ENCODE measurements at places on chromosomes 3 and 15.

DNA sequence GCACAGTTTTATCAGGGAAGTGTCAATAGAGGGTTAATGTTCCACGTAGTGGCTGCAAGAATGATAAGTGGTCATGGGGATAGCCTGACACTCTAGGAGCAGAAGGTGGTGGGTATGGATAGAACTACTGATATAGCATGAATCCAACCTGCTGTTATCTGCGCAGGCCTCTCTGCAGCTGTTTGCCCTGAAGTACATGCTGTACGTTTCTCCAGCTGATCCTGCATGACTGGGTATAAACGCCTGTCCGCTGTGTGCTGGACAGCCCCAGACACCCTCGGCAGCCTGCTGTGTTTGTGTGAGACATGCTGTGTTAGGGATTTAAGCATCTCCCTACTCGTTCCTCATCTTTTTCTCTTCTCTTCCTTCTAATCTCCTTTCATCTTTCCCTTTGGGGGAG is 87.1 kb downstream of the LPP start:
- H3K4me3 ChIP-seq: no peak overlapping the region
- no peaks in the 10 kb centered on the region for H3K27me3 ChIP-seq
- no peak for DNase-seq
- peaks cover 19% of the 10 kb centered on the region for H3K36me3 ChIP-seq
- peaks cover 52% of the 10 kb centered on the region for H3K4me1 ChIP-seq

DNA sequence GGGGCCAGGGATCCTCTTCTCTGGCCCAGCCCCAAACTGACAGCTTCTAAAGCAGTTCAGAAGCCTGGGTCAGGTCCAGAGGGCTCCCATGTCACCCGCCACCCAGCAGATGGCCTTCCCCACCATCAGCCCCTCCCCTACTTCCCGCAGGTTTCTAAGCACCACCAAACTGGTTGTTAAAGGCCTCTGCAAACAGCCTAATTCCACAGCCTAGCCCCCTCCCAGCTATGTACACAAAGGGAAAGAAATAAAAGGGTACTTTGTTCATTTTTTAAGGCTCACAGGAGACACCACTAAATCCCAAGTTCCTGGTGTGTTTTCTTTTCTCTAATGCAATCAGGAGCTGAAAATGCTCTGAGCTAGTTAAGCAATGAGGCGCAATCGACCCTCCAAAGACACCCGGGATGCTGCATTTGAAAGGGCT is 30.6 kb downstream of the PLCH1 start:
- H3K27me3 ChIP-seq: no peaks in the 10 kb centered on the region
- no peak overlapping the region for H3K27ac ChIP-seq
- H3K4me3 ChIP-seq: no peak overlapping the region
- H3K4me1 ChIP-seq: no peaks in the 10 kb centered on the region

- H3K36me3 ChIP-seq: no peaks in the 10 kb centered on the region
- peaks cover 10% of the 10 kb centered on the region for H3K27me3 ChIP-seq
- no peaks in the 10 kb centered on the region for H3K4me1 ChIP-seq
- no peak overlapping the region for H3K4me3 ChIP-seq
These were observed 102.0 kb upstream of the MYRIP start for GRCh38 chr3:39707314-39707909.

DNA sequence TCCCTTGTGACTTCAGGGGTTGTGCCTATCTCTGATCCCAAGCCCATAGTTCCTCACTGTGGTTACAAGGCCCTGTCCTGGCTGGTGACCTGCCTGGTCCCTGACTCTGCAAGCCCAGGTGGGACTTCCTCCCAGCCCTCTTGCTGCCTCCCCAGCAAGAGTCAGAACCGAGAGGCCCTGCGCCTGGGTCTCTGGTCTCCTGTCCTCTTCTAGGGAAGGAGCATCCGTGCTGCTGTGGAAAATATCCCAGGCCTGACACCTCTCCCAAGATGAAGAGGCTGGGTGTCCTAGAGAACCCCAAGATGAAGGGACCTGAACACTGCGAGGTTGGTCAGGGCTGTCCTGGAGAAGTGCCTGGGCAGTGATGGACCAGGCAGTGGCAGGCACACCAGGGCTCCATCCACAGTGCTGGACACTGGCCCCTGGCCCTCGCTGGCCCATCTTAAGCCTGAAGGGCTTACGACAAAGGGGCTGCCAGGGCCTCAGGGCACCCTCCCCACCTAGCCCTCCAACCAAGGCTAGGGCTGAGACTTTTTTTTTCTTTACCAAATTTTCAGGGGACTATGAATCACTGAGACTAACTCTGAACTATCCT is 32.7 kb downstream of the PTH1R start:
- peaks cover 22% of the 10 kb centered on the region for H3K4me1 ChIP-seq
- H3K4me3 ChIP-seq: no peak overlapping the region
- no peak for DNase-seq
- H3K27me3 ChIP-seq: no peaks in the 10 kb centered on the region

DNA sequence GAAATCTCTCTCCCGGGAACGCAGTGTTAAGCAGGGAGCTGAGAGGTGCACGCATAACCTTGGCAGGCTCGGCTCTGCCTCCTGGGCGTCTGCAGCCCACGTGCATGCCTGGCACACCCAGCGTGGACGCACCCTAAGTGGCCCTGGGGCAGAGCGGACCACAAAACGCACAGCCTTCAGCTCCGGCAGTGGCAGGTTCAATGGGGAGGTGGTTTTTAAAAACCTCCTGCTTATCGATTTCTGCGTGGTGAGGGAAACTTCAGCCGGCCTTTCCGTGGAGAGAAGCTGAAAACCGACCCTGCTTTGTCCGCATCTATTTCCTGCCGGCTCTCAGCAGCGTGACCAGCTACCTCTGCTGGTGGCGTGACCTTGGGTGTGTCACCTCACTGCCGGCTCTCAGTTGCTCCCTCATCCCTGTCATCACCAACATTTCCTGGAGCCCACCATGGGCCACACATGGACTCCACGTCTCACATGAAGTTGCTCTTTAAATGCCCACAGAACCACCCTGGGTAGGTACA is 134.8 kb upstream of the MEF2A start:
- H3K4me3 ChIP-seq: no peak overlapping the region
- DNase-seq: no peak
- H3K27ac ChIP-seq: no peak overlapping the region
- H3K4me1 ChIP-seq: peaks cover 48% of the 10 kb centered on the region
- no peaks in the 10 kb centered on the region for H3K36me3 ChIP-seq

DNA sequence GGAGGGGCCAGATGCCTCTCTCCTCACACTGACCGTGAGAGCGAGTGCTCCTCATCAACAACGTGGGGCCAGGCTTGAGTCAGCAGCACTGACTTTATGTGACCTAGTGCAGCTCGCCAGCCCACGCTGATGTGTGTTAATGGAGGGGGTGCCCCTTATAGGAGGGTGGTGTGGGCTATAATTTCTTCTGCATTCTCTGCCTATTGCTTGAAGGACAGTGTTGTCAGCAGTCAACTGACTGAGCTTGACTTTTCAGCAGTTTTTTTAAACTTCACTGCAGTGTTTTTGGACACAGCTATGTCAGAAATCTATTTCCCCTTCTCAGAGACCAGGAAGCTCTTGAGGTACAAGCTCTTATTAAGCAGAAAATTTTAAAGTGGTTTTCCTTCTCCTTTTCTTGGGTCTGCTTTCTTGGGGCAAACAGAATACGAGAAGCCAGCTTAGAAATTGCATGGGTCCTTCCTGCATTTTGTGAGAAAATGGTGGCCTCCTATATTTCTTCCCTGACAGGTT is 304.8 kb upstream of the CTDSPL start:
- H3K4me3 ChIP-seq: no peak overlapping the region
- peaks cover 3% of the 10 kb centered on the region for H3K27me3 ChIP-seq
- no peak overlapping the region for H3K27ac ChIP-seq
- H3K36me3 ChIP-seq: no peaks in the 10 kb centered on the region
- no peak for DNase-seq

DNA sequence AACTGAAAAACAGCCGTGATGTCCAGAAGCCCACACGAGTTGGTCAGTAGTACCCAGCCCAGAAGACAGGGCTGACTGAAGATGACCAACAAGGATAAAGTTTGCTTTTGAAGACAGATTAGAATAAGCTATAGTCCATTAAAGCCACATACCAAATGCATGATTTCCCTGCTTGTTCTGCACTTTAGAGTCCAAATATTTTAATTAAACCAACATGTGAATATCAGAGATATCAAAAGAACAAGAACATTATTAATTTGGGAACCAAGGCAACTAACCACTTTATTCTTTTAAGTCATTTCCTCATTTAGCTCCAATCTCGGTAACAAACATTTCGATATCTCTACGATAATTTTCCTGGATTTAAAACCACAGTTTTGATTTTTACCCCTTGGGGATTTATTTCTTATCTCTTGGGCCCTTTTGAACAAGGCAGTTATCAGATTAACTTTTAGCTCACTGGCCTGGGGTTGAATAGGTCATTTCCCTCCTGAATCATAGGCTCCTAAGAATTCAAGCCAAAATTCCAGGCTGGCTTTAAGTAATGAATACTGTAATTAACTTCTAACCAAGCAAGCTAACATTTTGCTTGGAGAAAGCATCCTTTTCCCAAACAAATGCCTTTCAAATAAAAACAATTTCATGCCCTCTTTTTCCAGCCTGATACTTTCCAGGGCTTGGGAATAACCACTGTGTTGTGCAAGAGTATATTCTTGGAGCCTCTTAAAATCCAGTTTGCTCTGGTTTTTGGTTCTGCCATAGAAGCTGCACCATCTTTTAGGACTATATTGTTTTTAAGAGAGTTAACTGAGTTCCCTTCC is 102.9 kb upstream of the NR2E3 start:
- no peaks in the 10 kb centered on the region for H3K36me3 ChIP-seq
- H3K27ac ChIP-seq: no peak overlapping the region
- no peak overlapping the region for H3K4me3 ChIP-seq

DNA sequence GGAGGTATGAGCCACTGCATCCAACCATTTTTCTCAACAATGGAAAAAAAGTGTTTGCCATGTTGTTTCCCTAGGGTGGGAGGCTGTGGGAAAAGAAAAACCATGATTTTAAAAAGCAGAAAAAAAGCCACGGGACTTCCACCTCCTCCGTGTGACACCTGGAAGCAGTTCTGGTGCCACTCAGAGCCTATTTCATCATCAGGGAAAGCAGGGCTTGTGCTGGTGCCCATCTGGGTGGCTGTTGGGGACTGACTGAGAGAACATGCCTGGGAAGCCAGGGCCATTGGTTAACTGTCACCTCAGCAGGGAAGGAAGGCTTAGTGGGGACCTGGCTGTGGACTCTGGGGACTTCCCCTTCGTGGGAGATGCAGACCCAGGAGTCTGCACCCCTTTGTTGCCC is 7.3 kb downstream of the RNU5B-1 start:
- no peaks in the 10 kb centered on the region for H3K36me3 ChIP-seq
- DNase-seq: no peak
- H3K4me3 ChIP-seq: no peak overlapping the region
- peaks cover 7% of the 10 kb centered on the region for H3K27me3 ChIP-seq
- H3K27ac ChIP-seq: no peak overlapping the region
- H3K4me1 ChIP-seq: peaks cover under 1% of the 10 kb centered on the region

DNA sequence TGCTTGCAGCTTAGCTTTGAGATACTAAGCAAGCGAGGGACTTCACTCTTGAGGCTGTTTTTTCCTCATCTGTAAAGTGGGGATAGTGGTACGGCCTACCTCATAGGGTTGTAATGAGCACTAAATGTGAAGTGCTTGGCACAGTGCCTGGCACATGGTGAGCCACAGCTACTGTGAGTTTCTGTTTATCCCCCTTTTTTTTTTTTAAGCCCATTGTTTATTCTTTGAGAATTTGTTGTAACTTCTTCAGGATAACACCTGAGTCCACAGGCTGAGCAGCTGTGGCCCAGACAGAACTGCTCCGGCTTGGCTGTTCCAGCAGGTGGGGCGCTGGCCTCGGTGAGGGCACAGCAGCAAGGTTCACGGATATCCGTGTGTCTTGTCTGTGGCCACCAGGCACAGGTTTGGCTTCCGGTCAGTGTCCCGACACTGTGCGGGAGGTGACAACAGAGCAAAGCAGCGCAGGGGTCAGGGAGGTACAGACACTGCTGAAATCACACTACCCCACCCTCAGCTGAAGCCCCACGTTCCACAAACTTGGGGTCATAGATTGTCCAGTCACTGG is 7.3 kb upstream of the ISG20 start:
- peak overlapping the region; percentile 87 for H3K27ac ChIP-seq
- H3K4me3 ChIP-seq: no peak overlapping the region
- DNase-seq: no peak
- H3K27me3 ChIP-seq: no peaks in the 10 kb centered on the region

GRCh38 chr3:61819861-61820260 is 258.5 kb downstream of the PTPRG start:
- H3K36me3 ChIP-seq: no peaks in the 10 kb centered on the region
- no peak overlapping the region for H3K4me3 ChIP-seq
- H3K27ac ChIP-seq: no peak overlapping the region
- no peaks in the 10 kb centered on the region for H3K27me3 ChIP-seq
- H3K4me1 ChIP-seq: no peaks in the 10 kb centered on the region

DNA sequence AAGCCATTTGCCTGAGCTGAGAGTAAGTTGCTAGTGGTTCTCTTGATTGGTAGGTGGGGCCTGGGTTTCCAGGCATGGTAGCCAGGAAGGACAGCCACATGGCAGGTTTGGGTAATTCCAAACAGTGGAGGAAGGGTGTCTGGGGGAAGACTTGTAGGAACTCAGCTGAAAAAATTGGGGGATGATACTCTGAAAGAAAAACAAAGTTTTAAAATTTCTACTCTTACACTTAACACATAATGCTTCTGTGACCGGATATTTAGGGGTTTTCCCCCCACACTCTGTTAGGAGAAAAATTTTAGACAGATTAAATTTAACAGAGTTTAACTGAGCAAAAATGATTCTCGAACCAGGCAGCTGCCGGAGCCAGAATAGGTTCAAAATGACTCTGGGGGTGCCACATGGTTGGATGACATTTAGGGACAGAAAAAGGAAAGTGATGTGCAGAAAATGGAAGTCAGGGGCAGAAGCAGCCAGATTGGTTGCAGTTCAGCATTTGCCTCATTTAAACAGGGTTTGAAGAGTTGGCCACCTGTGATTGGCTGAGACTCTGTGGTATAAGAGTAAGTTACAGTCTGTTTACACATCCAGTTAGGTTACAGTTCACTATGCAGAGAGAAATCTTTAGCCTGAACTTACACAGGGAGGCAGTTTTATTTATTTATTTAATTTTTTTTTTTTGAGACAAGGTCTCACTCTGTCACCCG is 8.1 kb downstream of the B2M start:
- H3K4me3 ChIP-seq: peak overlapping the region; percentile 53
- peaks cover 89% of the 10 kb centered on the region for H3K4me1 ChIP-seq
- H3K36me3 ChIP-seq: peaks cover 58% of the 10 kb centered on the region

DNA sequence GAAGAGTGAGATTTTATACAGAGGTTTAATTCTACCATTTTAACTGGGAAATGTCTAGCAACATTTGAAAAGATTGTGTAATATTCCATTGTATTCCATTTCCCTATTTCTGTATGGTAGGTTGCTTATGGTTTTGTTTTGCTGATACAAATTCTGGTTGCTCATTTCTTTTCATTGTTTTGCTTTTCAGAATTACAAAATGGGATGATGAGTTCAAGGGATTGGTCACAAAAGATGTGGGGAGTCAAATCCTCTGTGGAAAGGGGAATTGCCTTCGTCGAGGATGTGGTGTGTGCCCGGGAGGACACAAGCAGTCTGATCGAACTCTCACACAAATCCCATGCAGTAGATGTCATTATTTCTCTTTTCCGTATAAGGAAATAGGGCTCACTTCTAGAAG is 18.3 kb downstream of the SLCO3A1 start:
- H3K4me3 ChIP-seq: no peak overlapping the region
- DNase-seq: no peak
- peaks cover 3% of the 10 kb centered on the region for H3K36me3 ChIP-seq
- peaks cover 5% of the 10 kb centered on the region for H3K27me3 ChIP-seq

All from activated T-cell treated with anti-CD3 and anti-CD28 coated beads, Interleukin-2, amount 50 U/mL, for 24 hours (primary cell).